Esophagus squamous epithelium (tissue), 5 donors: ENCODE measurements at places on chromosomes 11 and 22. TPM values are rescaled to one million over a fixed set of nuclear protein-coding genes. Genes with fewer than 3 reads are reported as not detected.
A peak's percentile ranks its signal among the peaks of the same experiment; 100 is the strongest.

- peaks cover 34% of the 10 kb centered on the region for H3K4me1 ChIP-seq
- H3K36me3 ChIP-seq: no peaks in the 10 kb centered on the region
- H3K27me3 ChIP-seq: no peaks in the 10 kb centered on the region
- DNase-seq: no peak
Observed at GRCh38 chr22:38016182-38017151, 32.1 kb upstream of the SOX10 start.

DNA sequence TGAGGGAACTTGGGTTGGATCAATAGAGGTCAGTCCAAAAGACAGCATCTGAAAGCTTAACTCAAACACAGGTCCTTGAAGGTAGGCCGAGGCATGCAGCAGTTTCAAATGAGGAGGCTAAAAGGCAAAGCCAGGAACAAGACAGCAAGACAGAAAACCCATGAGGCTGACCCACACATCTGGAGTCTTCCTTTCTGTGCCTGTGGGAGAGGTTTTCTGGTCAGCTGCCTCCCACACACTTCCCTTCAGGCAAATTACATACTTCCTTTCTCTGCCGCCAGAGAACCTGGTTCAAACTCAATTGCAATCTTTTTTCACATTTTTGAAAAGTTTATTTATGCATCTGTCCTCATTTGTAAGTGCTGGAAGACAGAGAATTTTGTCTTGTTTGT, 29.8 kb upstream of the CRTAM start:
- peak overlapping the region; percentile 29 for H3K27ac ChIP-seq
- DNase-seq: no peak
- peaks cover 11% of the 10 kb centered on the region for H3K4me1 ChIP-seq
- H3K4me3 ChIP-seq: no peak overlapping the region

- H3K4me3 ChIP-seq: no peak overlapping the region
- H3K36me3 ChIP-seq: no peaks in the 10 kb centered on the region
- H3K27me3 ChIP-seq: no peaks in the 10 kb centered on the region
- no peak for DNase-seq
- H3K4me1 ChIP-seq: no peaks in the 10 kb centered on the region
- no peak overlapping the region for H3K27ac ChIP-seq
Observed at GRCh38 chr11:126072801-126073594, 10.3 kb upstream of the CDON start.

GRCh38 chr22:19292458-19293230, 1.1 kb upstream of the CLTCL1 start:
- H3K4me3 ChIP-seq: peak overlapping the region; percentile 97
- no peaks in the 10 kb centered on the region for H3K36me3 ChIP-seq
- no peaks in the 10 kb centered on the region for H3K27me3 ChIP-seq
- peaks cover 13% of the 10 kb centered on the region for H3K4me1 ChIP-seq
- DNase-seq: no peak

KRTAP5-10 gene
- not detected for total RNA-seq

DTX4 gene
- 8.4 TPM for total RNA-seq

GRCh38 chr11:67371911-67372320, 1.5 kb downstream of the CLCF1 start:
- H3K27me3 ChIP-seq: peaks cover 11% of the 10 kb centered on the region
- H3K27ac ChIP-seq: peak overlapping the region; percentile 82
- DNase-seq: no peak
- H3K4me1 ChIP-seq: peaks cover 81% of the 10 kb centered on the region
- no peaks in the 10 kb centered on the region for H3K36me3 ChIP-seq

GRCh38 chr22:21989049-21989448, 6.5 kb upstream of the TOP3B start:
- DNase-seq: no peak
- H3K36me3 ChIP-seq: no peaks in the 10 kb centered on the region
- H3K4me3 ChIP-seq: no peak overlapping the region
- H3K27ac ChIP-seq: no peak overlapping the region

GRCh38 chr11:120052196-120052775, 85.6 kb downstream of the TRIM29 start:
- DNase-seq: no peak
- no peaks in the 10 kb centered on the region for H3K27me3 ChIP-seq
- no peaks in the 10 kb centered on the region for H3K4me1 ChIP-seq
- H3K4me3 ChIP-seq: no peak overlapping the region
- no peak overlapping the region for H3K27ac ChIP-seq

ADAMTS15 gene
- 2.4 TPM for total RNA-seq

- H3K36me3 ChIP-seq: peaks cover 33% of the 10 kb centered on the region
- H3K27ac ChIP-seq: peak overlapping the region; percentile 61
- no peak for DNase-seq
- H3K4me3 ChIP-seq: no peak overlapping the region
Observed at GRCh38 chr22:25025491-25026400, 73.2 kb downstream of the KIAA1671 start.

HYOU1 gene
- total RNA-seq: 44.1 TPM

- no peaks in the 10 kb centered on the region for H3K27me3 ChIP-seq
- DNase-seq: no peak
- no peak overlapping the region for H3K4me3 ChIP-seq
Observed at GRCh38 chr22:32407936-32408335, 4.1 kb downstream of the RTCB start.

DNA sequence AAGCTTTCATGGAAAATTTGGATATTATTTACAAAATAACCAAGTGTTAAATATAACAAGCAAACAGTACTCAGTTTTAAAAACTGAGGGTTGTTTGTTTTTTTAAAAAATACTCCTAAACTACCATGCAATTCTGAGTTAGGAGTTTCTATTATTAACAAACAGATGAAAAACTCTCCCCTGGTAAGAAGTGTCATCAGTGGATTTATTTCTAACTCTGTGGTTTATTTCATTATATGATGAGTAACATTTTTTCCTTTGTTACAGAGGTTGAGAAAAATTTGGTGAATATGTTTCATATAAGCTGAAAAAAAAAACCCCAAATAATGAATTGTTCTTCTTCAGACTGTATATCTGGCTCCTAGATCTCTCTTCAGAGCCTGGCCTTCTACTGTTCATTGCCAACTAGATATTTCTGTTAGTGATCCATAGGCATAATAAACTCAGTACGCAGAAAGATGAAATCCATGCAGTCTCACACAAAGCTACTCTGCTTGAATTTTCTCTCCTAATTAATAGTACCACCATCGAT, 29.4 kb upstream of the PDE3B start:
- no peak overlapping the region for H3K4me3 ChIP-seq
- H3K27me3 ChIP-seq: no peaks in the 10 kb centered on the region
- no peaks in the 10 kb centered on the region for H3K36me3 ChIP-seq
- H3K4me1 ChIP-seq: no peaks in the 10 kb centered on the region
- no peak overlapping the region for H3K27ac ChIP-seq

DNA sequence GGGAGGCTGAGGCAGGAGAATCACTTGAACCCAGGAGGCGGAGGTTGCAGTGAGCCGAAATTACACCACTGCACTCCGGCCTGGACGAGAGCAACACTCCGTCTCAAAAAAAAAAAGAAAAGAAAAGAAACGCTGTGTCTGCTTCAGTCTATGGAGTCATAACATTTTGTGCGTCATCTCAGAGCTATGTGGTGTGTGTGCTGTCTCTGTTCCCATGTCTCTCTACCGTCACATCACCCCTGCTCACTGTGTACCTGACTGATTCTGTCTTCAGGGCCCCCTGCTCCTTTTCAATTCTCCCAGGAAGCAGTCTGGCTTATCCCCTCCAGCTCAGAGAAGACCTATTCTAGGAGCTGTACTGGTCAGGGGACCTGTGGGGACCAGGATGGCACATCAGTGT, 7.0 kb downstream of the BACE1-AS start:
- peaks cover 5% of the 10 kb centered on the region for H3K4me1 ChIP-seq
- no peak overlapping the region for H3K27ac ChIP-seq
- no peak overlapping the region for H3K4me3 ChIP-seq
- H3K27me3 ChIP-seq: no peaks in the 10 kb centered on the region
- DNase-seq: no peak

DNA sequence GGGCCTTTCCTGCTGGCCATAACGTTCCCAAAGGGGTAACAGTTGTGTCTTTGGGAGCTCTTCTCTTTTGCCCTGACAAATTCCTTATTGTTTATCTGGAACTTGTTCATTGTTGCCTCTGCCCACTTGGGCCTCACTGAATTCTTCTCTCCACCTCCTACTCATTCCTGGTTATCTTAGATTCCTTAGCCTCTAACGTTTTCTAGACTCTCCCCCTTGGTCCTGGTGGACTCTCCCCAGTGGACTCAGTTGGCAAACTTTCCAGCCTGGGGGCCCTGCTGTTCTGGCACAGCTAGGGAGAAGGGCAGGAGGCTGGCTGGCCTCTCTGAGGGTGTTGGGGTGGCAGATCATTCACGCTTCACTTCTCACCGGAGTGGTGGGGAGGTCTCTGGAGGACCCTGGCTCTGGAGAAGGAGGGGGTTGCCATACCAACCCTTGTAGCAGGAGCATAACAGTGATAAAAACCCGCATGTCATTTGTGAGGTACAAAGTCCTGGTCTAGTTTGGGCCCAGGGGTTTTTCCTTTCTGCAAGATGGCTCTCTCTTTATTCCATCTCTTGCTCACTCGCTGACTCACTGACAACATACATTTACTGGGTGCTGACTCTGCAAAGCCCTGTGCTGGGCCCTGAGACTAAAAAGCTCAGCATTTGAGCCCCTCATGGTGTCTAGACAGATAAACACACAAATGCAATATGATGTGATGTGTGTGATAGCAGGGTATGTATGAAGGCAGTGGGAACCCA, 39.7 kb downstream of the YWHAH start:
- no peaks in the 10 kb centered on the region for H3K4me1 ChIP-seq
- H3K4me3 ChIP-seq: no peak overlapping the region
- no peaks in the 10 kb centered on the region for H3K36me3 ChIP-seq
- DNase-seq: no peak

SMC1B gene
- total RNA-seq: not detected

ALDH3B1 gene
- total RNA-seq: 10.7 TPM

DNA sequence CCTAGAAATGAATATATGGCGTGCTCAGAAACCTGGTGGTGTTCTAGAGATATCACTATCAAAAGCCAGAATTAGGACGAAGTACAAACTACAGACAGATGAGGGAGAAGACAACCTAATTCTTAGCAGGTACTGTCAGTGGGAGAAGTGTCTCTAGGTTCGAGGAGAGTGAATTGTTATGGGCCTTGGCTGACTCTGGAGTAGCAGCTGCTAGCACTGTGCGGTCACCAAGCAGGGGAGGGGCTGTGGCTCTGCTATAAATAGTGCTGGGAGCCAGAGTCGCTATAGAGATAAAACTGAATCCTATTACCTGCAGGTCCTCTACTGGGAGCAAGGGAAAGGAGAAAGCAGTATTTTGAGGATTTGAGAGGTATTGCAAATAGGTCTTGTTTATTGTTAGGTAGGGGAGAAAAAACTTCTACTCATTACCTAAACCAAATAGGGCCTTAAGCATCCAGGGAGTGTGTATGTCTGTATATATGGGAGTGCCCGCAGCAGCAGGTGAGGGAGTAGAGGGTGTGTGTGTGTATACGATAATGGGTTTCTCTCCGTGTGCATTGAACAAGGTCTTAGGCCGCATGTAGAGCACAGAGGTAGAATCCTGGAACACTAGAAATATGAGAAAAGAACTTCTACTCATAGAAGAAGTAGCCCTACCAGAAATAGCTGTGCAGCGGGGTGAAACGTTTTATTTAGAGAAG, 2.2 kb downstream of the MADD start:
- peaks cover 53% of the 10 kb centered on the region for H3K4me1 ChIP-seq
- no peak overlapping the region for H3K4me3 ChIP-seq
- H3K27ac ChIP-seq: peak overlapping the region; percentile 96
- H3K36me3 ChIP-seq: peaks cover 37% of the 10 kb centered on the region
- no peak for DNase-seq

DNA sequence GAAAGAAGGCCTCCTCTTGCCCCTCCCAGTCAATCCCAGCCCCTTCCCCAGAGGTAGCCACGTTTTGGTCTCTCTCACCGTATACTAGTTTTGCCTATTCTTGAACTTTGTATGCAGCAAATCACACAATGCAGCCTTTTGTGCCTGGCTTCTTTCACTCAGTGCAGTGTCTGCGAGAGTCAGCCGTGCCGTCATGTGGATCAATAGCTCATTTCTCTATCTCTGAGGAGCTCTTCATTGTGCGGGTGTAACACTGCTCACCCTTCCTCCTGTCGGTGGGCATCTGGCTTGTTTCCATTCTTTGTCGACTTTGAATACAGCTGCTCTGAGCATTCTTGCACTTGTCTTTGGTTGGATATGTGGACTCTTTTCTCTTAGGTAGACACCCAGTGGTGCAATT, 146.5 kb downstream of the CACNA1I start:
- no peaks in the 10 kb centered on the region for H3K36me3 ChIP-seq
- H3K27ac ChIP-seq: no peak overlapping the region
- no peak for DNase-seq
- H3K4me1 ChIP-seq: no peaks in the 10 kb centered on the region
- H3K27me3 ChIP-seq: peaks cover 19% of the 10 kb centered on the region

DNA sequence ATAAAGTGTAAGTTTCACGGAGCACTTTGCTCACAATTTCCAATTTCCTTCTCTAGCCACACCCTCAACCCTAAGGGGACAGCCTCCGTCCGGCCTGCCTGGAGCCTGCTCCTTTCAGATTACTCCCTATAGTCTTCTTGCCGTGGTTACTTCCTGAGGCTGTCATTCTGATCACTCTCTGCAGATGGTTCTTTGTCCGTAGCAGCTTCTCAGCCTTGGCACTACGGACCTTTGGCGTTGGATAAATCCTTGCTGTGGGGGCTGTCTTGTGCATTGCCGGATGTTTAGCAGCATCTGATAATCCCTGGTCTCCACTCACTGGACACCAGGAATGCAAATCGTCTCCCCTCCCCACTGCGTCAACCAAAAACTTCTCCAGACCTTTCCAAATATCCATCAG, 447.5 kb upstream of the KIRREL3 start:
- no peaks in the 10 kb centered on the region for H3K27me3 ChIP-seq
- no peaks in the 10 kb centered on the region for H3K4me1 ChIP-seq
- no peak for DNase-seq
- no peak overlapping the region for H3K27ac ChIP-seq

SYCE3 gene
- total RNA-seq: not detected

- H3K27ac ChIP-seq: peak overlapping the region; percentile 39
- no peaks in the 10 kb centered on the region for H3K27me3 ChIP-seq
- H3K36me3 ChIP-seq: no peaks in the 10 kb centered on the region
- peaks cover 74% of the 10 kb centered on the region for H3K4me1 ChIP-seq
- no peak overlapping the region for H3K4me3 ChIP-seq
- DNase-seq: no peak
Observed at GRCh38 chr22:45242778-45243191, 2.1 kb upstream of the KIAA0930 start.

TMEM45B gene
- 30.1 TPM for total RNA-seq

C1QTNF5 gene
- 14.7 TPM for total RNA-seq

DNA sequence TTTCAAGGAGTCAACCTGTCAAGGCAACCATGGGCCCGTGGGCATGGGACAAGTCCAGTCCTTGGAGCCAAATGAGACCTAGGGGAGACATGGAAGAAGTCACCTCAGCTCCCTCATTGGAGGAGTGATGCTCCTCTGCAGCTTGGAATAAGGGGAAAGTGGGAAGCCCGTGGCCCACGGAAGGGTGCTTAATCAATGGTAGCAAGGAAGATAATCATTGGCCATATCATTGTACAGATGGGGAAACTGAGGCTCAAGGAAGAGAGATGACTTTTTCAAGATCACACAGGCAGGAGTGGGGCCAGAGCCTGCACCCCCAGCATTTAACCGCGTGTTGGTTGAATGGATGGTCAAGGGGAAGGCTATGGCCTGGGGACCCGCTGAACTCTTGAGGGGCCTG, 133.0 kb downstream of the OSBP2 start:
- H3K4me1 ChIP-seq: peaks cover 10% of the 10 kb centered on the region
- no peaks in the 10 kb centered on the region for H3K36me3 ChIP-seq
- no peak overlapping the region for H3K4me3 ChIP-seq
- no peaks in the 10 kb centered on the region for H3K27me3 ChIP-seq
- H3K27ac ChIP-seq: no peak overlapping the region
- no peak for DNase-seq
